ENCODE measurements at places on chromosomes 5 and 9.

GRCh38 chr9:115039516-115040120 is 78.3 kb downstream of the TNC start:
- DNase-seq: no peak

DNA sequence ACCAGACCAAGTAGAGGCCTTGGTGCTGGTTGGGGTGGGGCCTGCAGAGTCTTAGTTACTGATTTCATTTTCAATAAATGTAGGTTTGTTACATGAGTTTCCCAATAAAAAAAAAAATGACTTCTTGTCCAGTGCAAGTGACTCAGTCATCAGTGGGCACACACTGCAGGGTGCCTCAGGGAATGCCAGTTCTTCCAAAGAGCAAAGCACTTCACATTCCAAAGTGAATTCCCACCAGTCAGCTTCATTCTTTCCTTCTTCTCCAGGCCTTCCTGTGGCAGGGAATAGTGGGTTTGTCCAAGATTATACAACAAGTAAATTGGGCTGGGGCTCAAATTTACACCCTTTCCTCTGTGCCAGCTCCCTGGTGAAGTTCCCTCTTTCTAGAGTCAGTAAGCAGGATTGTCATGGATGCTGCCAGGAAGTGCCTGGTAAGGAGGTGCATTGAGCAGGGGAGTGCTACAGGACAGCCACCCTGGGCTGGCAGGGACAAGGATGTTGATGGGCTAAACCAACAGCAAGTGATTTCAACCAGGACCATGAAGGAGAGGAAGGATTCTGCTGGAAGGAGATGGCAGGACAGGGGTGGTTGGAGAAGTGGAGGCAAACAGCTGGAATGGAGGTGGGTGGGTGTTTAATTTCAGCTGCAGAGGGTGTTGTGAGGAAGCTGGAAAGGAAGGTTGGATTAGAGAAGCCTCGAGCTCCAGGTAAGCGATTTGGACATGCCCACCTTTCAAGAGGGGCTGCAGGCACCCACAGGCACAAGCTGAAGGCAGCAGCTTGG is 3.7 kb upstream of the B4GALT7 start:
- no peak for DNase-seq

DNA sequence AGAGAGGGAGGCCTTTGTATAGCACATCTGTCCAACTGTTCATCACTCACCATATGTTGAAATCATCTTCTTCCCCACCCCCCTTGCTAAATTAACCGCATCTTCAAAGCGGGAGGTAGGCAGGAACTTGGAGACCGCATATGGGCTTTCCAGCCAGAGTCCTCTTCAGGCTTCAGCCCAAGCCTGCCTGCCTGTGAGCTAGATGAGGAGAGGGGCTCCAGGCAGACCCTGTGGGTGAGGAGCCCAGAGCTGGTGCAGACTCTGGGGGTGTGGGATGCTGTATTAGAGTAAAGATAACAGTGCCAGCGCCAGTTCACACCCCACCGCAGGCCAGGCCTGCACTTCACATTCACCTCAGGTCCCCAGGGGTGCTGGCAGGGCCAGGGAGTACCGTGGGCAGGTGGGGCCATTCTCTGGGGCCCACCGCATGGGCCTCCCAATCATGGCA is 16.2 kb downstream of the PRRC2B start:
- DNase-seq: no peak

- no peak for DNase-seq
These were observed 694.5 kb upstream of the ZNF608 start for GRCh38 chr5:125440905-125441304.

GRCh38 chr5:38060354-38060753 is 198.0 kb upstream of the EGFLAM start:
- no peak for DNase-seq

DNA sequence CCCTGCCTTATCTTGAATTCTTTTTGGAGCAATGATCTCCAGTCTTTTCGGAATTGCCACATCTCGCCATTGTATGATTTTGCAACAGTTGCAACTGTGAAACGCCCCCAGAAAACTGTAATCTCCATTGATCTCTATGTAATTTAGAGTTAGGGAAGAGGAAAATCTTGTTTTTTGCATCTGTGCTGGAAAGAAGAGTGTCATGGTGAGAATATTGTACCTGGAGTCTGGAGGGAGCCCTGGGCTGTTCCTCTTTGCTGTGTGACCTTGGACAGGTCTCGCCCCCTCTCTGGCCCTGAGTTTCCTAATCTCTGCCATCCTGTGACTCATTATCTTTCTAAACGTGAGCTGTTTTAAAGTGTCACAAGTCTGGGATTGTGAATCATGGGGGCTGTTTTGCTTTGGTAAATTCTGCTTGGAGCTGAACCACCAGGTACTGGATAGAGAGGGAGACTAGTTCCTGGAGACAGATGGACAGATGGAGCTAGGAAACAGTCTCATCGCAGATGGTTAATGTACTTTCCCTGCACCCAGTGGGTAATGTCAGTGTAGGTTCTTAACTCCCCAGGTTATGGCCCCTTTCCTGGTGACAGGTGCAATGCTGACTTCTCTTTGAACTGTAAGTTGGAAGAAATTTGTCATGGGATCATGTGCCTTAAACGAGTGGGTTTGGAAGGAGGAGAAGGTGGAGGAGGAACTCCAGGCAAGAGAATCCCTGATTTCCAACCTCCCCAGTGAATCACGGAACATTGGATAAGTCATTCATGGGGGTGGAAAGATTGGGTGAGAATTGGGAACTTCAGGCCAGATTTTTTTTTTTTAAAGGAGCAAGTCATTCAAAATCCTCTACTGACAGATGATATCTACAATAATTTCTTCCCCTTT is 19.6 kb downstream of the PPARGC1B start:
- no peak for DNase-seq

All from HTR-8/SVneo (cell line).